GM13977 (cell line): ENCODE measurements at places on chromosomes 3 and 15.

DNA sequence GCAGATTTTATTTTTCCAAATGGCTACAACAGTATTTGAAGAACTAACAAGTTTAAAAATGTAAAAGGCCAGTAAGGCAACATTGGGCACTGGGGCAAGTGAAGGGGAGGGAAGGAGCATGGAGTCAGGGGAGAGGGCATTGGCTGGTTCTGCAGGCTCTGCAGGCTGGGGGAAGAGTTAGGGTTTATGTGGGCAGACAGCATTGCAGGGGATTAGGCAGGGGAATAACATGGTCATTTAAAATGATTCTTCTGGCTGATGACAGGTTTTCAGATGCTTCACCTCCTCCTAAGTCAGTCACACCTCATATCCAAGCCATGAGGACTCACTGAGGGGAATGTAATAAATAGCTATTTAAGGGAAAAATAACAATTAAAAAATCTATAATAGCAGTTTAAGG lies 52.6 kb downstream of the BTD start:
- DNase-seq: no peak

DNA sequence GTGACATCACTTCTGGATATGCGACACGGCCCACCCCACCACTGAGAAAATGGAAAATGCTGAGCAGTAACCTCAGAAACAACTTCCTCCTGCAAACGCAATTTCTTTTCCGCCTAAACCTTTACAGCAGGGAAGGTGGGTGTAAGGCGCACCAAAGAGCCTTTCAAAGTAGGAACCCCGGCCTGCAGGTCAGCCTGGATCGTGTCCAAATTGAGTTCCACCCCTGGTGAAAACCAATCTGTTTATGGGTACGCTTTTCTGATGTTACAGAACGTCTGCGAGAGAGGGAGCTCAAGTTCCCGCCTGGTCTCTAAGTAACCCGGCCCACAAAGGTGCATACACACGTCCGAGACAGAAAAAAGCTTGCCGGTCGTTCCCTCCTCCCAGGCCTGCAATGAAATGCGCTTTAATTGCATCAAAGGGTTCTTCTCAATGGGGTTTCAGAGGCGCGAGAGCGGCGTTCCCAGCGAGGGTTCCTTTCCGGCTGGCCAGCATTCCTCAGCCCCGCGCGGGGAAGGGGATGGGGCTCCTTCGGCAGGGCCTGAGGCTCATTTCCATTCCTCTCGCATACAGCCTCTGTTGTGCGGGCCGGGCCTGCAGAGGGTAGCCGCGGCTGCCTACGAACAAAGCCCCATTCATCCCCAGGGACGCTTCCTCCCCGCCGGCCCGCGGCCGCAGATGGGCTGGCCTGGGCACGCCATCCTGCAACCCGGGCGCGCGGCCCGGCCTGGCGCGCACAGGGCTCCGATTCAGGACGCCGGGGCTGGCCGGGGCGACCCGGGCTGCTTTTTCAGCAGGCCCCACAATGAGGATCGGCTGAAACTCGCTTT lies 138.1 kb downstream of the TMCO5A start:
- DNase-seq: peak; percentile 46

DNA sequence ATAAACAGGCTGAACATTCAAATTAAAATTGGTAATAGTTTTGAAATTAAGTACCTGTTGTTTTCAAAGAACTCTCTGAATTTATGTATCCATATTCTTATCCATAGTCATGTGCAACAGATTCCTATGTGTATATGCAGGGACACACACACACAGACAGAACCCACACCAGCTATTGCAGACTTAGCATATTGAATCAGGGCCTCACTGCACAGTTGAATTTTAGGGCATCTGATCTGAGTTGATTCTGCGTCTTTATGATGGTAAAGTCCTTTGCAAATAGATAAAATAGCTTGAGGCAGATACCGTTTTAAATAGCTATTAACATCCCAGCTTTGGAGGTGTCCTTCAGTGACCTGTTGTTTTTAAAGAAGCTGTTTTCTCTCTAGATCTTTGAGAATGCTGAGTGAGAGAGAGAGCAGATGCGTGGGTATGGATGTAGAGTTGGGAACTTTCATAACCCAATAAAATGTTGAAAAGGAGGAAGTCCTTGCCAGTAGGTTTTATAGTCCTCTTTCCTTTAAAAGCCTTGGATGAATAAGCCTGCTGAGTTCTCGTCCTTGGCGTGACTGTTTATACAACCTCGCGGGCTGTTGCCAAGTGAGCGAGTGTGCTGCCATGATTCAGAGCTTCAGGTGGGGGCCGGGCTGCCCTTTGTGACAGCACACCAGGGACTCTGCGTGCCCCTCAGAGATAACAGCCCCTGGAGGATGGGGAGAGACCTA lies 18.3 kb downstream of the MYZAP start:
- DNase-seq: no peak

GRCh38 chr3:85005946-85006345 lies 47.2 kb downstream of the CADM2 start:
- no peak for DNase-seq

DNA sequence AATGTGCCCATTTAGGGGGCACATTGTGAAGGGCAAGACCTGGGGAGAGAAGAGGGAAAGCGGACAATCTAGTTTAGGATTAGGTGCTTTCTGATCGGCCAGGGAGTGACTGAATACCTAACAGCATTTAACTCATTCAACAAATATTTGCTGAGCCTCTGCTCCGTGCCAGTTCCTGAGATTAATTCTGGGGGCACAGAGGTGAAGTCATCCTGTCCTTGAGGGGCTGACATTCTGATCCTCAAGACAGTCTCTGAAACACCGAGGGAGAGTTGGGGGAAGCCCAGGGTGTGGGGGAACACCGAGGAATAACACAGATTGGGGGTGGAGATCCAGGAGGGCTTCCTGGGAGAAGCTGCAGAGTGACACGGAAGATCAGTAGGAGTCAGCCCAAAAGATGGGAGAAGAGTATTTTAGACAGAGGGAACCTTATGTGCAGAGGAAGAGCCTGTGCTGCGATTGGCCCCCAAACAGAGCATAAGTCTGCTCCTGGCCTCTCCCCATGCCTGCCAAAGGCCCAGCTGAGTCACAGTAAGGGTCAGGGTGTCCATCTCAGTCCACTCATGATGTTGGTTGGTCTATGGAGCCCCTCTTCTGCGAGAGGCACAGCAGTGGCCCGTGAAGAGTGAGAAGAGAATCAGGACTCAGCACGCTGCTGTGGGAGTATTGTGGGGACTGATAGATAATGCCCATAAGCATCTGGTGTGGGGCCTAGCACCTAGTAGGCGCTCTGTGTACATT lies 60.2 kb downstream of the AMOTL2 start:
- no peak for DNase-seq

DNA sequence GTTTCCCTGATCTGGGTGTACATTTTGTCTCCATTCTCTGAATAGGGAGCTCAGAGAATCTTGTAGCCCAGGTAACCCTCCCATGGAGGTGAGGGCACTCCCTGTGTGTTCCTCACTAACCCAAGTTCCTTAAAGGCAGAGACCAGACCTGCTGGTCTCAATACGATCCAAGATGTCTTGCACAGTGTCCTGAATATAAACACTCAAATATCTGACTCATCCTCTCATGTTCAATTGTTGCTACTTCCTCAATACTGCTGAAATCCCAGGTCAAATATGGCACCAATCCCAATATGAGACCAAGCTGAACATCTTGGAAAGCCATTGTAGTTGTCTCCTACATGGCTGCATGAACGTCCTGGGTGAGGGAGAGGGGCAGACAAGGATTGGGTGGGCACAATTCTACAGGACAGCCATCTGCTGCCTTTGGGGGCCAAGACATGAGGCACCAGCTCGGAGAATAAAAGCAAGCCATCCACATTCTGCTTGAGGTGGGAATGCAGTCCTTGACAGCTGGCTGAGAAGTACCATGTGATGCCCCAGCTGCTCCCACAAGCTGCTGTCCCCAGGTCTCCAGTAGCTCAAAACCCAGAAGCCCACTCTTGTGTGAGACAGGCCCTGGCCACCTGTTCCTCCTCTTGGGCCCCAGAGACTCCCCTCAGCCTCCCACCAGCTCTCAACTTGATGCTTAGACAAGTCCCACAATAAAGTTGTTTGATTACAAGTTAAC lies 18.2 kb downstream of the TBC1D2B start:
- no peak for DNase-seq

DNA sequence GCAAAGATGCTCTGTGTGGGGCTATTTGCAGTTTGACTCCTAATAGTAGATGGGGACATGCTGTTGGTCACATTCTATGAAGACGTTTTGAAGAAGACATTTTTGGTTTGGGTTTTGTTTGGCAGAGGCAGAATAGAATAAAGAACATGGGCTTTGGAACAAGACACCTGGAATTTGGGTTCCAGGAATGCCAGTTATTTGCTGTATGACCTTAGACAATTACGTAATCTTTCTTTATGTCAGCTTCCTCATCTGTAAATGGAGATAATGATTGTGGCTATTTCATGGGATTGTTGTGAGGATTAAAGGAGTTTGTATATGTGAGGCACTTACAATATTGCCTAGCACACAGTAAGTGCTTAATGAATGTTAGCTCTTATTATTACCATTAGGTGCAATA lies 91.6 kb downstream of the MESD start:
- no peak for DNase-seq

DNA sequence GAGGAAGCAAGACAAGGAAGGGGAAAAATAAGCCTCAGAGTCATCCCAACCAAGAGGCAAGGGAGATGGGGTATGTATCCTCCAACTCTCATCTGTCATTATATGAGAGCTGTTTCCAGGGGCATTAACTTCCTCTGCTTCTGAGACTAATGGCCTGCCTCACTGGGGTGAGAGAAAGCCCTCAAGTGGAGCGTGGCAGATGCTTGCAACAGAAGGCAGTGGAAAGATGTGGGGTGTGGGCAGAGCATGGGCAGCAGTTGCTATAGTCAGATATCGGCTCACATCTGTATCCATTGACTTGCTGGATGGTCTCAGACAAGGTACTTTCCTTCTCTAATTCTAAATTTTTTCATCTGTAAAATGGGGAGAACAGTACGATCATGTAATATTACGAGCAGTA lies 81.7 kb upstream of the PLCL2 start:
- DNase-seq: no peak

GRCh38 chr3:188830893-188831292 lies 340.9 kb upstream of the TPRG1 start:
- no peak for DNase-seq

DNA sequence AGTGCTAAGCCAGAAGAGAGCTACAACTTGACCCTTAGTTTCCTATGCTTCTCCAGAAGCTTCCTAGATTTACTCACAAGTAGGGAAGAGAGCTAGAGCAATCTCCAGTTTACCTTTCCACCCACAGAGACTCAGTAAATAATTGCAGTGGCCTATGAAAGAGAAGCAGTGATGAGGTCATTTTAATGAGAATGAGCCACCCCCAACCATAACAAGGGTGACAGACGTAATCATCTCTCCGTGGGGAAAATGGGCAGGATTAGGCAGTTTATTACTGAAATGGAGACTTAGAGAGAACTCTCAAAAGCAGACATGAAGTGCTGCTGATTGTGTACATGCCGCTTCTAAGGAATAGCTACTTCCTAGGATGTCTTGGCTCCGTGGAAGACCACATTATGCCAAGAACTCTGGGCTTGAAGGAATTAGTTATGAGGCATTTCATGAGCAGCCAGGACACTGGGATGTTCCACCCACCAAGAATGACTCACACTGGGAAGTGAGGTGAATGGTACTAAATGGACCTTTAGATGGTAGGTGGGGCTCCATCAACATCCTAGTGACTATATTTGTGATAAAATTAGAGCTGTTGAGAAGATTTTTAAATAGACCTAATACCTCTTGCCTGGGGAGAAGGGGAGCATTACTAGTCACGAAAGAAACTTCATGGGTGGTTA lies 160.9 kb downstream of the EDEM1 start:
- no peak for DNase-seq

- no peak for DNase-seq
These were observed 38.8 kb upstream of the SPTBN5 start for GRCh38 chr15:41932511-41933289.

- DNase-seq: no peak
These were observed 502 bp upstream of the TIMP4 start for GRCh38 chr3:12159227-12159601.

DNA sequence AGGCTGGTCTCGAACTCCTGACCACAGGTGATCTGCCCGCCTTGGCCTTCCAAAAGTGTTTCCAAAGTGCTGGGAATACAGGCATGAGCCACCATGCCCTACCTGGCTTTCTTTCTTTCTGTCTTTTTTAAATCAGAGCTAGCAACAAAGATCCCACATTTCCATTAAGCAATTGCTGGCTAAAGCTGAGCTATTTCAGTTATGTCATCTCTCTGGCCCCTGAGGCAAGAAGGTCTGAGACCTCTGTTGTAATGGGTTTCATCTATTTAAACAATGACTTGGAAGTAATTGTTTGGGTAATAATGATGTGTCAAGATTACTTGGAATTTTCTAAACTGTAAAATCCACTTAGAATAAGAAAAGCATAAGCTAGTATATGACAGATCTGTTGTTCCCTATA lies 30.2 kb upstream of the CRBN start:
- DNase-seq: no peak

GRCh38 chr15:81940467-81941451 lies 105.1 kb downstream of the MEX3B start:
- DNase-seq: no peak

- no peak for DNase-seq
These were observed 32.2 kb downstream of the PPP2R3A start for GRCh38 chr3:135997554-135998320.

DNA sequence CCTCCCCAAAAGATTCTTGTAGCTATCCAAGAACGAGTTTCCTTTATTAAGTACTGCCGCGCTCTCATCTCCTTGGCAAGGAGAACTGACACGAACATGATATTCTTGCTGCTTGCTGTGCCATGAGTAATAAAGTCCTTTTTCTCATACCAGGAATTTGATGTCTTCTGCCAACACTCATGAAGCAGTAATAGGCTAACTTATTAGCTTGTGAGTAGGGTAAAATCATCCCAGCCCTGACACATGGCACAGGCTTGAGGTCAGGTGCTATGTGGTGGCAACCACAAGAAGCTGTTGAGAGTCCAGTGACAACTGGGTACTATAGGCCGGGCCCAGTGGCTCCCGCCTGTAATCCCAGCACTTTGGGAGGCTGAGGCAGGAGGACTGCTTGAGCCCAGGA lies 22.7 kb upstream of the UBXN7 start:
- no peak for DNase-seq

DNA sequence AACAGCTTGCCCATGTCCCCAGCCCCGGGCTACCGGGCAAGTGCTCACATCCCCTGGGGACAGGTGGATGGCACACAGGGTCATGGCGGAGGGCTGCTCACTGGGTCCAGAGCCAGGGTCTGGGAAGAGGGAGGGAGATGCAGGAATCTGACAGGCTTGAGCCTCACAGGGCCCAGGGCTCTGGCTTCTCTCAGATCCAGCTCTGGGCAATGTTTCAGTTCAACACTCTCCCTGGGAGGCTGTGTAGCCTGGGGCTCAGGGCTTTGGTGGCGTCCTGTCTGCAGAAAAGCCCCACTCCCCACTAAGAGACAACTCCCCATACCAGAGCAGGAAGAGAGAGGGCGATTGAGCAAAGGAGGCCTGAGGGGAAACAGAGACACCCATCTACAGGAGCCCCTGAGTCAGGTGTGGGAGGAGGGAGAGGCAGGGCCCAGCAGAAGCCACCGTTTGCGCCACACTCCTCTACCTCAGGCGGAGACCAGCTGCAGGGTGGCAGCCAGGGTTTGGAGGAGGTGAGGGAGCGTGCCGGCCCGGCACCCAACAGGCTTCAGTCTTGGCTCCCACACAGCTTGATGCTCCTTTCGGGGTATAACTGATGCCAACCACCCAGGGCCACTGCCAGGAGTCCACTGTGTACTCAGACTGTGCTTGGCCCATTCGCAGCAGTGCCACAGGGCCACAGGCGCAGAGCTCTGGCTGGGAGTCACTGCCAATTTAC lies 16.8 kb upstream of the SRP14 start:
- no peak for DNase-seq

- no peak for DNase-seq
These were observed 25.7 kb downstream of the INSYN1 start for GRCh38 chr15:73727330-73727976.

- DNase-seq: no peak
These were observed 16.4 kb downstream of the EFCC1 start for GRCh38 chr3:129017484-129017899.
